ENCODE measurements at places on chromosomes 1 and 21.

DNA sequence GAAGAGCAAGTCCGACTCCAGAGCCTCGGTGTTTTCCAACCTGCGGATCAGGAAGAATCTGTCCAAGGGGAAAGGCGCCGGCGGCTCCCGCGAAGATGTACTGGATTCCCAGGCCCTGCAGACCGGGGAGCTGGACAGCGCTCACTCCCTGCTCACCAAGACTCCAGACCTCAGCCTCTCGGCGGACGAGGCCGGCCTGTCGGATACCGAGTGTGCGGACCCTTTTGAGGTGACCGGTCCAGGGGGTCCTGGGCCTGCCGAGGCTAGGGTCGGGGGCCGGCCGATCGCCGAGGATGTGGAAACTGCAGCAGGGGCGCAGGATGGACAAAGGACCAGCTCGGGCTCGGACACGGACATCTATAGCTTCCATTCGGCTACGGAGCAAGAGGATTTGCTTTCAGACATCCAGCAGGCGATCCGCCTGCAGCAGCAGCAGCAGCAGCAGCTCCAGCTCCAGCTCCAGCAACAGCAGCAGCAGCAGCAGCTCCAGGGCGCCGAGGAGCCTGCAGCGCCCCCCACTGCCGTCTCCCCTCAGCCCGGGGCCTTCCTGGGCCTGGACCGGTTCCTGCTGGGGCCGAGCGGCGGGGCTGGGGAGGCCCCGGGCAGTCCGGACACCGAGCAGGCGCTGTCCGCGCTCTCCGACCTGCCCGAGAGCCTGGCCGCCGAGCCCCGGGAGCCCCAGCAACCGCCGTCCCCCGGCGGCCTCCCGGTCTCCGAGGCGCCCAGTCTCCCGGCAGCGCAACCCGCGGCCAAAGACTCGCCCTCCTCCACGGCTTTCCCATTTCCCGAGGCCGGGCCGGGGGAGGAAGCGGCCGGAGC, 827 bp downstream of the FMN2 start:
- DNase-seq = no peak

DNA sequence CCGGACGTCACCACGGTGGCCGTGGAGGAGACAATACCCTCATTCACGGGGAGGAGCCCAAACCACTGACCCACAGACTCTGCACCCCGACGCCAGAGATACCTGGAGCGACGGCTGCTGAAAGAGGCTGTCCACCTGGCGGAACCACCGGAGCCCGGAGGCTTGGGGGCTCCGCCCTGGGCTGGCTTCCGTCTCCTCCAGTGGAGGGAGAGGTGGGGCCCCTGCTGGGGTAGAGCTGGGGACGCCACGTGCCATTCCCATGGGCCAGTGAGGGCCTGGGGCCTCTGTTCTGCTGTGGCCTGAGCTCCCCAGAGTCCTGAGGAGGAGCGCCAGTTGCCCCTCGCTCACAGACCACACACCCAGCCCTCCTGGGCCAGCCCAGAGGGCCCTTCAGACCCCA, 7.0 kb downstream of the TNFRSF14 start:
- DNase-seq = no peak

DNA sequence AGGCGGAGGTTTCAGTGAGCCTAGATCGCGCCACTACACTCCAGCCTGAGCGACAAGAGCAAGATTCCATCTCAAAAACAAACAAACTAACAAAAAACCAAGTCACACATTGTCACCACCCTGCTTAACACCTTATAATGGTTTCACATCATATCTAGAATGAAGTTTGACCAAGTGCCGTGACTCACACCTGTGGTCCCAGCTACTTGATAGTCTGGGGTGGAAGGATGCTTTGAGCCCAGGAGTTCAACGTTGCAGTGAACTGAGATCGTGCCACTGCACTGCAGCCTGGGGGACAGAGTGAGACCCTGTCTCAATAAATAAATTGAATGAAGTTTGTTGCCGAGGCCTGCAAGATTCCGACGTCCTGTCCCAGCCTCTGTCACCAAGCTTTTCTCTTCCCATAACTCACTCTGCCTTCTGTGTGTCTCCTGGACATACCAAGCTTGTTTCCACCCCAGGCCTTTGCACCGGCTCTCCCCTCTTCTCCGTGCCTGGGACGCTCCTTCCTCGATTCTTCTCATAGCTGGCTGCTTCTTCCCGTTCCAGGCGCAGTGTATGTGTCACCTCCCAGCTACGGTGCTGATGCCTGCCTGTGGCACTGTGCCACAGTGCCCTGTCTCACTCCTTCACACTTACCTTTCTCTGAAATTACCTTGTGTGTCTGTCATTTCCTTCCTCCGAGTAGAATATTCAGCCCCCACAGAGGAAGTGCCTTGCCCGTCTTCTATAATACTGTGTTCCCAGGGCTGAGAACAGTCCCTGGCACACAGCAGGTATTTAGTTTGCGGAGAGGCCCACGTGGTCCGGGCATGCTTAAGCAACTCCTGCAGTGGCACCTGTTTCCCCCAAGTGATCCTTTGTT, 3.8 kb upstream of the SELENON start:
- DNase-seq = no peak

DNA sequence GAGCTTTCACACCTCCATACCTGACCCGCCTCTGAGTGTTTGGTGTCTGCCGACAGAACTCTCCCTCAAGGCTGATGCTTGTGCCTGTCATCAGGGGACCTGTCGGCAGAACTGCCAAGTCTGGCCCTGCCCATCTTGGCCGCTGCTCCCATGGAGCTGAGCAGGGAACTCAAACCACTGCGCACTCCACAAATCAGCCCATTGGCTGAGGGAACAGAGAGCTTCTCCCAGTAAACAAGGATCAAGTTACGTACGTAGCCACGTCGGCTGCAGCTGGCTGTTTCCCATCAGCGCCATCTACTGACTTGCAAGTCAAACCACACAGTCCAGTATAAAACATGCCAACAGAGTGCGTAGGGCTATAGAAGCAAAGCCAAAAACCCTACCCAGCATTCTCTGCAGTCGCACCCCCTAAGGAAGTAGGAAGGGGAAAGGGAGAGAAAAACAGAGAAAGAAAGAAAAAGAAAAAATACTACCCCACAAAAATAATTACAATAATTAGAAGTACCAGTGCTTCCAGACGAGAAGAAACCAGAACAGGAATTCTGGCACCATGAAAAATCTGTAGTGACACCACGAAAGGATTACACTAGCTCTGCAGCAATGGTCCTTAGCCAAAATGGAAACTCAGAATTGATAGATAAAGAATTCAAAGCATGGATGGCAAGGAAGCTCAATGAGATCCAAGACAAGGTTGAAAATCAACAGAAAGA, 13.1 kb downstream of the KRTAP13-1 start:
- DNase-seq = no peak

GRCh38 chr1:170662561-170663403, 1.1 kb upstream of the PRRX1 start:
- DNase-seq = no peak
